ENCODE measurements at places on chromosomes 1 and 21.

GRCh38 chr1:197614916-197615692, 160.2 kb downstream of the DENND1B start:
- peak; percentile 3 for DNase-seq

- DNase-seq, result no peak
Observed at GRCh38 chr1:7281821-7282220, 489.3 kb upstream of the VAMP3 start.

GRCh38 chr21:44405091-44405947, 50.0 kb upstream of the LRRC3 start:
- no peak for DNase-seq

GRCh38 chr21:46667741-46668380, 32.4 kb downstream of the PRMT2 start:
- no peak for DNase-seq

GRCh38 chr1:6123816-6124215, 56.3 kb downstream of the CHD5 start:
- DNase-seq, result no peak

GRCh38 chr1:9193233-9193625, 41.3 kb upstream of the H6PD start:
- no peak for DNase-seq

- DNase-seq, result no peak
Observed at GRCh38 chr1:178483251-178483957, 13.4 kb downstream of the CLEC20A start.

DNA sequence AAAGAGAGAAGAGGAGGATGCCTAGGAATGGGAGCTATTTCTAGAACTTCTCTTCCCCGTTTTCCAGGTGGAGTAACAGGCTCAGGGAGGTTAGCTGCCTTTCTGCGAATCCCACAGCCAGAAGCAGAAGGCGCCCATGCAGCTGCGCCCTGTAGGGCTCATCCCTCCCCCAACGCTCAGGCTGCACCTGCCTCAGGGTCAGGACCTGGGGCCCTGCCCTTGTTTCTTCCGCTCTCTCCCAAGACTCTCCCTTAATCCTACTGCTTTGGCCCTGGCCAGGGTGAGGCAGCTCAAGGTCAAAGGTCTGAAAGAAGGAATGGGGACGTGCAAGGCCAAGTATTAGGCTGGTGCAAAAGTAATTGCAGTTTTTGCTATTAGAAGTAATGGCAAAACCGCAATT, 30.5 kb upstream of the PADI2 start:
- no peak for DNase-seq

DNA sequence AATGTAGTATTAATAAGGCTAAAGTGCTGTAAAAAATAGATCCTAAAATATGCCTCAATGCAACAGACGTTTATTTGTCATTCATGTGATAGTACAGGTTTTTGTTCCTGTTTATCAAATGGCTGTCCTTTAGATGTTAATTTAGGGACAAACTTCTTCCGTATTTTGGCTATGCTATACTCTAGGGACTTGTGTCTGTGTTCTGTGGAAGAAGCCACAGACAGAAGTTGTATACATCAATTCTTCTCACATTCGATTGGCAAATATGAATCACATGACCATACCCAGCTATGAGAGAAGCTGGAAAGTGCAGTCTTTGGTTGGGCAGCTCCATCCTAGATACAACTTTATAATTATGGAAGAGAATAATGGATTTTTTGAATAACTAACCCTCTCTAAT, 232.7 kb upstream of the SNX7 start:
- DNase-seq, result no peak

DNA sequence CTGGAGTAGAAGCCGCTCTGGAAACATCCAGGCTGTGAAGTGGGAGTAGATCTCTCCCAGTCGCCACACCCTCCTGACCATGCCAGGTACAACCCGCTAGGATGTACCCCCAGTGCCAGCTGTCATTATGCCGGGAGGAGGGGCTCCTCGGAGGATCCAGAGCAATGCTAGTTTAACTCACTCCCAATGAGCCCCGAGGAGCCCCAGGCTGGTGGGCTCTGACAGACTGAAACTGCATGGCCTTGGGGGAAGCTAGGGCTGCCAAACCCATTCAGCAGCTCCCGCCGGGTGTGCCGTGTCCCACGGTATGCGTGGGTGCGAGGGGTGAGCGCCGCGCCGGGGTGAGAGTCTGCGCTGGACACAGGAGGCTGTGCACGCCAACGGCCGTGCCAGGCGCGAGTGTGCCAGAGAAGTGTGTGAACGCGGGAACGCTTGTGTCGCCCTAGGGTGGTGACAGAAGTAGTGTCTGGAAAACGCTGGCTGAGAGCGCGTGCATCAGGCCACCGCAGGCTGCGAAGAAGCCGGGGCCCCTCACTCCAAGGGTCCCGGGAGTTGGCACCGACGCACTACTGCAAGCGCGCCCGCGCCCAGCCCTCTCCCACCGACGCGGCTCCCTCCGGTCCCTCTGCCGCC, 177.1 kb upstream of the EDN2 start:
- no peak for DNase-seq

GRCh38 chr21:43304206-43304605, 122.7 kb downstream of the SIK1 start:
- no peak for DNase-seq

DNA sequence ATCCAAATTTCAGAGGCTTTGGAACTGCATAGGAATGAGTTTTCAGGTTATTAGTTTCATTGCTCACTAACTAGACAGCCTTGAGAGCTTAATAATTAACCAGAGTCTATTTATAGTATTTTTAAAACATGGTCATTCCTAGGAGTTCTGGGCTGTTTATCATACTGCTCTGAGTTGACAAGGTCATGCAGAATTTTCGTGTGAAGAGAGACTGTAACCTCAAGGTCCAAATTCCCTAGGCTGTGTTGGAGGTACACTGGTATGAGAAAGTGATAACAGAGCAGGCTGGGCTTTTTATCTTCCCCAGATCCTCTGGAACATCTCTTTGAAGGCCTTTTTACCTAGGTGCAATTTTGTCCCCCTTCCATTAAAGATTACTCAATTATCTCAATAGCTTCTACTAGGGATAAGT, 736.3 kb downstream of the LTN1 start:
- no peak for DNase-seq

DNA sequence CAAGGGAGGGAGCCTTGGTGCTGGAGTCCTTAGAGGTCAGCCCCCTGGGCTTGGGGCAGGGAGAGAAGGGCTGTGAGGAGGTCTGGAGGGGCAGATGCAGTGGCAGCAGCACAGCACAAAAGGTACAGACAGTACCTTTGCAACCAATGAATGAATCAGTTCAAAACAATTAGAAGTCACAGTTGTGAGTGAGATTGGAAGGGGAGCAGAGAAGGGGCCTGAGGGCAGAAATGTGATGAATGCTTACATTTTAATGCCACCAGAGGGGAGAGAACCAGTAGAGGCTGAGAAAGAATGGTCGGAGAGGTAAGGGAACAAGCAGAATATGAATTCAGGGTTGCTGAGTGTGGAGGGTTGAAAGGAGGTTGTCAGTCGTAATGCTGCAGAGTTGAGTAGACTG, 24.2 kb downstream of the CAMTA1 start:
- DNase-seq, result no peak

DNA sequence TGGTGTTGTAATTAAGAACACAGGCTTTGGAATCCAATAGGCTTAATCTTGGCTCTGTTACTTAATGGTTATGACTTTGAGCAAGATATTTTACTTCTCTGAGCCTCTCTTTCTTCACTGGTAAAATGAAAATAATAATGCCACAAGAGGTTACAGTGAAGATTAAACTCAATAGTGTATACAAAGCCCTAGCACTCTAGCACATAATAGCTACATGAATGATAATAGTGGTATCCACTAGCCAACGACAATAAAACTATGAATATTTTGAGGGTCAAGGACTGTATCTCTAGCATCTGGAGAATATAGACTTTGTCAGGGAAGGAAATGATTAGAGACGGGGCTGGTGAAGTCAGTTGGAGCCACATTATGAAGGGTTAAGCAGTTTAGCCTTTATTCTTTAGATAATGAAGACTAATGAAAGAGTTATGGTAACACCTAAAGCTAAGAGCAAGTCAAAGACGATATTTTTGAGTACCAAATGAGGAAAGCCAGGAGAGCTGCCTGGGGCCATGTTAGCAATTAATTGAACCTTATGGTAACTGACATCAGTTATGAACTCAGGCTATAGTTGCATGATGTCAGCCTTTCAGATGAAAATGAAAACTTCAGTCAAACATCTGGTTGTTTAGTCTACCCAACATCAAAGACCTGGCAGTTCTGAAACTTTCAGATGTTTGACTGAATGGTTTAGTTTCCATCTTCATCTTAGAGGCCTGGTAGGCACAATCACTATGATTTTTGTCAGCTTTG, 32.8 kb upstream of the RNF11 start:
- DNase-seq, result no peak

DNA sequence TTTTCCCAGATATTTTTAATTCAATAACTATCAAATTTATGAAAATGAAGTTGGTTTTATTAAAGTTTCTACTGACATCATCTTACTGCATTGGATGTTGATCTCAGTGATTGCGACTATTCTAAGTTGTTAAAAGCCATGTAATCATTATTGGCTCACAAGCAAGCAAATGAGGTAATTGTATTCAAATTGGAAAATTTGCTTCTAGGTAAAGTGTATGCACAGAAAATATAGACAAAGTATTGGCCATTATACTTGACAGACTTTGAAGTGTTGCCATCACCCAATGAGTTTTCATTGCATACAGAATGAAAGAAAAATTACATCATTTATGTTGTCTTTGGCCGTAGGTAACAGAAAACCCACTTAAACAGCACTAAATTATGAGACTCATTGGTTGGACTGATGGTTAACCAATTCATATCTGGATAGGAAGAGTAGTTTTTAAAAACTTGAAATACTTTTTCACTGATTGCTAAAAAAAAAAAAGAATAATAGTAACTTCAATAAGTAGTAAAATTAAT, 299.2 kb downstream of the USP25 start:
- DNase-seq, result no peak

GRCh38 chr1:203289281-203289981, 15.9 kb upstream of the BTG2 start:
- DNase-seq, result peak; percentile 85

DNA sequence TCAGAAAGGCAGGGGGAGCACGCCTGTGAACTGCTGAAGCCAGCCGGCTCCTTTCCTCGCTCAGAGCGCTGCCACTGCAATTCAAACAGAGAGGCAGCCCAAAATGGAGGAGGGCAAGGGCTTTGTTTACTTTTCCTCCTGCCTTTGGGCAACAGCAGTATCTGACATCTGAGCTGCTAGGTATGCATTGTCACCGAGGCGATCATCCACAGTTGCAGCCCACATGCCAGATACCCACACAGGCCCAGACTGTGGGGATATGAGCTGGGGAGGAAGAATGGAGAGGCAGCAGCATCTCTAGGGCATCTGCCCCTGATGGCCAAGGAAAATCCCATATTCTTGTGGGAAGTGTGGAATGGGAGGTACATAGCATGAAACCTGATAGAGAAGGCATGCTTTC, 357.1 kb downstream of the BARHL2 start:
- DNase-seq, result no peak

- DNase-seq, result no peak
Observed at GRCh38 chr1:112938210-112938609, 17.8 kb downstream of the SLC16A1 start.

GRCh38 chr1:182842265-182842664, 3.1 kb downstream of the DHX9 start:
- DNase-seq, result no peak

DNA sequence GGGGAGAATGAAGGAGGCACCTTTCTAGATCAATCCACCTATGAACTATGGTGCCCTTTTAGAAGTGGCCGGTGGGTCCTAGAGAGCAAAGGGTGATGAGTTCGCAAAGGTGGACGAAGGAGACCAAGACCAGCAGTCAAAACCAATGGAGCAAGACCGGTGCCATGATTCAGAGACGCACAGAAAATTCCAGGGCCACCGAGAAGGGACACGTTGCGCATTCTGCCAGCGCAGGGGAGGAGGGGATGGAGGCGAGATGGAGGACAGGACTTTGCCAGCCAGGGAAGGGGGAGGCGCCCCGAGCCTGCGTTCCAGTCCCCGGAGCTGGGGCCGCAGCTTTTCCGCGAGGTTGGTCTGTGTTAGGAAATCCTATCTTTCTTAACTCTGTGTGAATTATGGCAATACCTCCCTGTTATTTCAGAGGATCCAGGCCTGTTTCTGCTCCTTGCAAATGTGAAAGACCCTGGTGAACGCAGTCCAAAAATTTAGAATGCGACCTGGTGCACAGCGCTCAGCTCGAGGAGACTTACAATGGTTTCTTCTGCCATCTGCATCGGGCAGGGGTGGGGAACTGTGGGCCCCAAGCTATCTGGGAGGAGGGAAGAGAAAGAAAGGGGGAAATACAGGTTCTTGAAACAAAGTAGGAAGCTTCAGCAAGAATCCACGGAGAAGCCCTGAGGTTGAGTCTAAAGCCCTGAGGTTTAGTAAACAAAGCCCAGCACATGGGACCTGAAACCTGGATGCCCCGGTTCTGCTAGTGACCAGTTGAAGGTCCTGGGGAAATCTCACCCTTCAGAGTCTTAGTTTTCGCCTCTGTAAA, 129.4 kb downstream of the MRPS6 start:
- no peak for DNase-seq

DNA sequence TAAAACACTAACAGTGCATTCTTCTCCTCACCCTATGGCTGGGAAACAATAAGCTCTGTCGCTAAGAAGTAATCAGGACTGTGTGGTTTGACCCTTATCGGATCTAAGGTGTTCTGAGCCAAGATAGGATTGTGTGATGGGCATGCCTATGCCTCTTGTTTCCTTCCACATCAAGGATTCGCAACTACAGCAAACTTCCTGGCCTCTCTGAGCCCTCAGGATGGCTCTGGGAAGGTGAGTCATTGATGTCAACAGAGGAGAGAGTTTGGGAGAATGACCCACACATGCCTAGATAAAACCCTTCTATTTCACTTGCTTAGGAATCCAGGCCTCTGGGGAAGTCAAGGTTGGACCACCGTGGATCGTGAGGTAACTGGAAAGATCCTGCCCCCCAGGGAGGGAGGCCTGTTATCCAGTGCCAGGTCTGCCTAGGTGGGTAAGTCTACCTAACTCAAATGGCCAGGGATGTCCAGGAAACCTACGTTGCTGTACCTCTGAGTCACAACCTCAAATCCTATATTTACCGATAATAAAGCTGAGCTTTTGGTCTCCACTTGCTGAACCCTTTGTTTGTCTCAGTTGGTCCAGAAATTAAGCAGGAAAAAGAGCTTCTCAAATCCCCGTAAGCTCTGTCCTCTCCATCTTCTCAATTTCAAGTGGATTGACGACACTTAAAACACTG, 27.4 kb downstream of the TIAM1 start:
- no peak for DNase-seq

DNA sequence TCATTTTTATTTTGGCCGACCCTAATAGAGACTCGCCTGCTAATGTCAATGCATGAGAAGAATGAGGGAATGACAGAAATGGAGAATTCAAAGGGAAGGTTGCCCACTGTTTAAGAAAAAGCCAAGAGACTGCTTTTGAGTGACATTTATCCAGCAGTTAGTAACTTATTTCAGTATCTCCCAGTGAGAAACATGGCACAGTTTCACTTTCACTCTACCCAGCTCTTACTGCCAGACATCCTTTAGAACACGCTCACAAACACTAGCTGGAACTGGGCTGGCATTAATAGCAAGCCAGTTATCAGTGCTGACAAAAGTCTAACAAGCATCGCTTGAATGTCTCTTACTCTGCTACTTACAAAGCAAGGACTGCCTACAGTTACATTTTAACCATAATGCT, 8.5 kb downstream of the GGPS1 start:
- DNase-seq, result no peak

Data from effector CD4-positive, alpha-beta T cell (primary cell).